Fibroblast of the aortic adventitia (primary cell): ENCODE measurements at places on chromosomes 12 and 14.

DNA sequence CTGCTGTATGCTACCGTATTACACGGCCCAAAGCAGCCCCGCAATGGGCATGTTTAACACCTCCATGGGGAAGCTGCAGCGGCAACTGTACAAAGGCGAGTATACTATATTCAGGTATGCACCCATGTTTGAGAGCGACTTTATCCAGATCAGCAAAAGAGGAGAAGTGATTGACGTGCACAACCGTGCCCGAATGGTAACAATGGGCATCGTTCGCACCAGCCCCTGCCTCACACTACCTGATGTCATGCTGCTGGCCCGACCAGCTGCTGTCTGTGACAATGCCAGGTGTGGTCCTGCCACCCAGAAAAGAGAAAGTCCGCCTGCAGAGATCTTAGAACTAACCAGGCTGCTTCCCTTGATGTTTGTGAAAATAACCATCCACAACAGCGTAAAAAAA is 630 bp downstream of the GARIN6 start:
- no peak for DNase-seq

- DNase-seq, result no peak
Measured at GRCh38 chr14:76085358-76085757, 66.4 kb upstream of the GPATCH2L start.

DNA sequence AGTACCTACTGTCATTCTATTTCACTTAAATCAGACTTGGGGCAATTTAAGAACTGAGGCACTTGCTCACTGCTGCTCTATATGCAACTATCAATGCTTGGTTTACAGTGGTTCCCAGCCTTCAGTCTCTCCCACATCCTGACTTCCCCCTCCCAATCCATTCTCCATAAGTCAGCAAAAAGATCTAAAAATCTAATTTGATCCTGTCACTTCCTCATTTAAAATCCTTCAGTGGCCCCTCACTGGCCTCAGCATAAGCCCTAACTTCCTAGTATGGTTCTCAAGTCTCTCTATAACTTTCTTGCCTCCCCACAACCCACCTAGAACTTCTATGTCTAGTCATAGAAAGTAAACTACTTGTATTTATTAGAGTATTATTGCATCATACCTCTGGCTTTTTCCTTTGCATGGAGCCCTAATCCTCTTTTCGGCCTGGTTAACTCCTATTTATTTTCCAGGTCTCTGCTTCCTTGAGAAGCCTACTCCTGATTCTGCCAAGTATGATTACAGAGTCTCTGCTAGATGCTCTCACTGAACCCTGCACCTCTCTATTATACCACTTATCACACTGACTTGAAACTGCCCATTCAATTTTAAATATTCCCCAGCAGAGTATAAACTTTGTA is 130.6 kb downstream of the RALGAPA1 start:
- no peak for DNase-seq

DNA sequence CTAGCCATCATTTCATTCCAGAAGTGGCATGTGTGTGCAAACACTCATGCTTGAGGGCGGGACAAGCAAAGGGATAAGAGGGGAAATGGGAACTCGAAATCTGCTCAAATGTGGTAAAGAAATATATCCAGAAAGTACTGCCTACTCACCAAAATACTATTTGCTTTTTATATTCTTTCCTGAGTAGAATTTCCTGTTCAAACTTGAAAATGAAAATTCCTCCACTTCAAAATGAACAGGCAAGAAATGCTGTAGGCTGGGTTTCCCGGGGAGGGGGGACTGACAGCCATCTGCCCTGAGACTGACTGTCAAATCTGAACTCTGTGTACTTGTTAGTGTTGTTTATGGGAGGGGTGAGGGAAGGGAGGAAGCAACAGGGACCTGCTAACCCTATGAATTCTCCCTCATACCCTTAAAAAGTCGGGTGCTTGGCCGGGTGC is 34.6 kb downstream of the NTF3 start:
- DNase-seq, result no peak

- no peak for DNase-seq
Measured at GRCh38 chr14:24556756-24557155, 19.3 kb downstream of the CTSG start.

DNA sequence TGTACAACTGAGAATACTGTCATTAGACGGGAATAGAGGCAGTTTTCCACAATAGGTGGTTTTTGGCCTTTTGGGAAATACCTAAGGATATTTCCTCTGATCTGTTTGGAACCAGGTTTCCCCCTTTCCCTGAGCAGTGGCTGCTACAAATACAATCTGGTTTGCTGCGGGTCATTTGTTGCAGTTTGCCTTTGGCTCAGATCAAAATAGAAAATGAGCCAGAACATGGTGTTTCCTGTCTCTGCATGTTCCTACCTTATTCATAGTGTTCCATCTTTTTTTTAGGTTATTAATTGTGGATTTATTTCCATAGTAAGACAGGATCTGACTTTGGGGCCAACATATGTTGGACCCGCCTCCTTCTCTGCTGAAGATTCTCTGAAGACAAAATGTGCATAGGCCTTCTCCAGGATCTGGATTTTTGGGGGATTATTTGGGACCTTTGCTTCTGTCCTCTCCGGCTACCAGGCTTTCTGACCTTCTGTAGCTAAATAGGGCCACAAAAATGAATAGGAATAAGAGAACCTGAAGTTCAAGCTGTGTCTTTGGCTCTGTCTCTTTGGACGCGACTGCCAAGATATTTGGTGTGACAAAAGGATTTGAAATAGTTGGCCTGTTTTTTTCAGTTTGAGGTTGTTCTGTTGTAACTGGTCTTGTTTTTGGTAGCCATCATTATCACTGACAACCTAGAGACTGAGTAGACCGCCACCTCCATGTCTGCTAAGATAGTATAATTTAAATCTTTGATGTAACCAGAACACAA is 146.9 kb downstream of the PRKCH start:
- no peak for DNase-seq

- DNase-seq, result peak; percentile 61
Measured at GRCh38 chr12:132776816-132777568, 15.4 kb upstream of the ANKLE2 start.

DNA sequence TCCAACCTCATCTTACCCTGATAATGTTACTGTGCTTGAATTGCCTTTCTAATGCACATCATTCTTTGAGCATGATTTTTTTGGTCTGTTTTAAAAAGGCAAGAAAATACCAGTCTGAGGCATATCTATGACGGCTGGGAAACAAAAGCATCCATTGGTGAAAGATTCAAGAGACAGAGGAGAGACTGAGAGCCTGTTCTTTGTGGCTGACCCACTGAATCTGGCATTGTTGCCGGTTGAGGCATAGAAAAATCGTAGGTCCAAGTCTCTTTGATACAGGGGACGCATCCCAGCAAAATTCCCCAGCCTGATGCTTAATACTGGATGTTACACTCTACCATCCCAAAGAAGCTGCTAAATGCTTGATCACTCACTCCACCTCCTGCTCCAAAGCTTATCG is 2.9 kb upstream of the KLHL42 start:
- no peak for DNase-seq

DNA sequence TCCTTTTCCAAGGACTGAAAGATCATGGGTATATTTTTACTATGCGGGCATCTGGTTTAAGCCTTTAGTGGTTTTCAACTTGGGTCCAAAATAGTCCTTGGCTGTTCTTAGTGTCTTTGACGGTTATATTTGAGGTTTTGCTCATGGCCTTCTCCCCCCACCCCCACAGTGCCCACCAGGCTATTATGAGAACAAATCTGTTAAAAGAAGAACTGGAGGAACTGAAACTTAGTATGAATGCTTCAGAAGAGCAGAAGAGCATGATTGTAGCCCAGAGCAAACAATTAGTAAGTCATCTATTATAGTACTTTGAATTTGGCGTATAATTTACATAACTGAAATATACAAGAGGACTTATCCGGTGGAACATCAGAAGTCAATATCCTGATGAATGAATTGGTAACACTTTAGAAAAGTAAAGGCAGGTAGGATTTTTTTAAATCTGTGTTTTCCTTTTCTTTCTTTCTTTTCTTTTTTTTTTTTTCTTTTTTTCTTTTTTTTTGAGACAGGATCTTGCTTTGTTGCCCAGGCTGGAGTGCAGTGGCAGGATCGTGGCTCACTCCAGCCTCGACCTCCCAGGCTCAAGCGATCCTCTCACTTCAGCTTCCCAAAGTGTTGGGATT is 71.8 kb upstream of the BCAT1 start:
- no peak for DNase-seq

DNA sequence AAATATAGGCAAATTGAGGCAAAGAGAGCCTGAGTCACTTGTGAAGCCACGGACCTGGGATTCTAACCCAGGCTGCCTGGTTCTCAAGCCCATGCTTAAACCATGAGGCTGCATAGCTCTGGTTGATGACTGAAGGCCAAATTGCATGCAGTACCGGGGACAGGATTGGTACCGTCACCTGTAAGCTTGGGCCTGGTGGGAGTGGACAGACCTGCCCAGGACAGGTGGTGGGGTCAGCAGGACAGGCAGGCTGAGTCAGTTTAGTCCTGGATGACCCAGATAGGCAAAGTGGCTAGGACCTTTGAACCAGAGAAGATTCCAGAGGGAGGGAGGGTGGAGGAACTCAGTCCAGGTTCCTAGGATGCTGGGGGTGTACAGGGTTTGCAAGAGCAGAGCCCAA is 25.8 kb downstream of the RIN3 start:
- DNase-seq, result no peak

DNA sequence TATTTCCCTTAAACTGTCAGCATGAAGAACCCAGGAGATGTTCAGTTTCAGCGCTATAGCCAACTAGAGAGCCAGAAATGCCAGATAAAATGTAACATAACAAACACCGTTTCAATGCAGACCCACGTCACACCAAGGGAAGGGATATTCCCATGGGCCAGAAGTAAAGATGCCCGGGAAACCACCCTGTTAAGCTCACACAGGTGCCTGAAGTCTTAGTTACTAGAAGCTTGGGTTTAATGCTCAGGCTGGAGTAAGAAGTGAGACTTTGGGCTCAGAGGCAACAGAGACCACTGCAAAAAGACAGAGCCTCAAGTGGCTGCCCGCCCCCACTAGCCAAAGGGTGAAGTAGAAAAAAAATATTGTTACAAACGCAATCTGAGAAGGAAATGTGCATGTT is 52.3 kb downstream of the SYNE3 start:
- no peak for DNase-seq

- no peak for DNase-seq
Measured at GRCh38 chr12:7059780-7060179, 738 bp upstream of the C1S start.

DNA sequence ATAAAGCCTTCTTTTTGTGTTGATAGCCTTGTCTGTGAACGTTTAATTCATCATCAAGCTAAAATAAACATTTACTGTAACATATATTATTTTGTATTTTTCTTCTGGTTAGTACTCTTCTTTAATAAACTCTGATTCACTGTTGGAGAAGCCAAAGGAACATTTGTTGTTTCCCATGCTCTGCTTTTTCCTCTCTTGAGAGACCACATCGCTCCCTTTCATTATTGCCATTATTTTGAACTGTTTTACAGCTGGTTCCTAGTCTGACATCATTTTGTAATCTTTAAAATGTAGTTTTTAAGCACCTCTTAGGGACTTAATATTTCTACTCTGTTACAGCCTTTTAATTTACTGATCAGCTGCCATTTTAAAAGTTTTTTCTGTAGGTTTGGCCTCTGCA is 301.8 kb downstream of the NPAS3 start:
- DNase-seq, result no peak

- no peak for DNase-seq
Measured at GRCh38 chr14:84535976-84536375, 994.0 kb upstream of the FLRT2 start.

DNA sequence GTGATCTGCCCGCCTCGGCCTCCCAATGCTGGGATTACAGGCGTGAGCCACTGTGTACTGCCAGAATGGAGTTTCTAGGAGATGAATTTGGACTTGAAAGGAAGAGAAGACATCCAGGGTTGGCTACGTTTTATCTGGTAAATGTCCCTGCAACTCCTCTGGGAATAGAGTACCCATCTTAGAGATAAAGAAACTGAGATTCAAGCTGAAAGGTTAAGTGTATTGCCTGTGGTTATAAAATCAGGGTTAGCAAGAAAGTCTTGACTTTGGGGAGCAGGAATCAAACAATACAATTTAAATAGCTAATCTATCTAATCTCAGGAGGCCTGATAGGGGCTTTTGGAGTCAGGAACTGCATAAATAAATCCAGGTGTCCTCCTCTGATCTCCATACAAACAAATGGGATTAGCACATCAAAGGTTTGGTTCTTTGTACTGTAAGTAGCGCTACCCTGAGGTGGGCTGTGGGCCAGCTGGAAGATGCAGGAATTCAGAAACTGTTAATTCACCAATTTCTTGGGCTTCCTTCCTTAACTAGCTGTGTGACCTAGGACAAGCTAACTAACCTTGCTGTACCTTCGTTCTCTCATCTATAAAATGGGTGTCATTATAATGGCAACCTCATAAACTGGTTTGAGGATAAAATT is 45.1 kb downstream of the TBX3 start:
- no peak for DNase-seq

DNA sequence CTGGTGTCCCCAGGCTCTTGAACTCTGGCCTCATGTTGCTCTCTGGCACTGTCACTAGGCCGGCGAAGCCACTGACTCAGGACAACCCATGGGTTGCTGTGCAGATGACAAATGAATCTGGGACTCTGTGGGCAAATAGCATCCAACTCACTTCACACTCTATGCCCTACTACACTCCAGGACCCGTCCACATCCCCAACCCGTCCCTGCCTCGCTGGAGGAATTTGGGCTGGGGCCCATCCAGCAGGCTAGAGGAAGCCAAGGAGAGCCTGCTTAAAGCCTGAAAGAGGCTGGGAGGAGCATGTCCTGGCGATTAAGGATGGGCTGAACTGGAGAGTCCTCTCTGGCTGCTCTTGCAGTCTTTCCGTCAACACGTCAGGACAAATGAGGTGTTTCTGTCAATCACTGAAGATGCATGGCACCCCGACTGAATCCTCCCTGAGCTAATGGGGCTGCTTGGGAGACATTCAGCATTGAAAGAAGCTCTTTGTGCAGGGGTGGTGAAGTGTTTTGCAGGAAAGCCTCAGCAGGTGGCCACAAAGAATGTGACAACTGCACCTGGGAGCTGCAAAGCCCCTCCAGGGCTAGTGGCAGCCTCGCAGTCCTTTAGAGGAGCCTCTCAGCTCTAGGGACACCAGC is 71.7 kb downstream of the ANO2 start:
- DNase-seq, result no peak

GRCh38 chr14:59182641-59183040 is 5.8 kb upstream of the DAAM1 start:
- no peak for DNase-seq
